ENCODE measurements at places on chromosomes 5 and 9.
A peak's percentile ranks its signal among the peaks of the same experiment; 100 is the strongest.

GRCh38 chr5:141692919-141693725 lies 11.1 kb upstream of the ARAP3 start:
- peak; percentile 43 for DNase-seq

GRCh38 chr9:114938687-114939575 lies 8.5 kb upstream of the TNFSF8 start:
- no peak for DNase-seq

- no peak for DNase-seq
These were observed 146.0 kb downstream of the C9orf50 start for GRCh38 chr9:129474740-129475404.

- DNase-seq, result no peak
These were observed 491.1 kb downstream of the KIF4B start for GRCh38 chr5:155504606-155505005.

DNA sequence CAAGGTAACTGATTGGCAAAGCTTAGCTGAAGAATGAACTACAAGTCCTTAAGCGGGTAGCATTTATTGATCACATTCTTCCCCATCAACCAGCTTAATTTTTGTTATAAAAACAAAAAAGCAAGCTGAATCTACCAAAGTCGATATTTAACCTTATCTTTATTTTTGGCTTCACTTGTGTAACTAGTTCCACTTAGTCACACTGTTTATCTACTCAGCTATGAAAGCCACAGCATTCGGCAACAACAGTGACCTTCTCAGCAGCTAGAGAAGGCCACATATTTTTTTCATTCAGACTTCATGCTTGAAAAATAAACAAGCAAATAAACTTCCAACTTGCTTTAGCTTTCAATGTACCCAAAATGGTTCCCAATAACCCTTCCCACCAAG lies 69.4 kb downstream of the KLHL3 start:
- no peak for DNase-seq

DNA sequence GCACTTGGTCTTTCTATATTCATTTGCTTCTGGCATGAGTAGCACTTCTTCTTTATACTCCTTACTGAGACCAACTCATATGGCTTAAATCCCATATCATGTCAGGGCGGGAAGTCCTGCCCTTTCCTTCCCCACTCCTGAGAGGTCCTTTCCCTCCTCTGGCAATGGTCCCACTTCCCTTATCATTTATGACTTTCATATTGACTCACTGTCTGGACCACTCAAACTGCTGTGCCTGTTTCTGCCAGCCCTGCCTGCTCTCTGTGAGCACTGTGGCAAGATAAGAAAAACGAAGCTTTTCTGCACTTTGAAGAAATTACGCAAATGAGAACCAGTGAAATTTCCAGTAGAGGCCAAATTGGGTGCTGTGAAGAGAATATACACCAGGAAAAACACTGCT lies 58.1 kb downstream of the ZNF474 start:
- no peak for DNase-seq

DNA sequence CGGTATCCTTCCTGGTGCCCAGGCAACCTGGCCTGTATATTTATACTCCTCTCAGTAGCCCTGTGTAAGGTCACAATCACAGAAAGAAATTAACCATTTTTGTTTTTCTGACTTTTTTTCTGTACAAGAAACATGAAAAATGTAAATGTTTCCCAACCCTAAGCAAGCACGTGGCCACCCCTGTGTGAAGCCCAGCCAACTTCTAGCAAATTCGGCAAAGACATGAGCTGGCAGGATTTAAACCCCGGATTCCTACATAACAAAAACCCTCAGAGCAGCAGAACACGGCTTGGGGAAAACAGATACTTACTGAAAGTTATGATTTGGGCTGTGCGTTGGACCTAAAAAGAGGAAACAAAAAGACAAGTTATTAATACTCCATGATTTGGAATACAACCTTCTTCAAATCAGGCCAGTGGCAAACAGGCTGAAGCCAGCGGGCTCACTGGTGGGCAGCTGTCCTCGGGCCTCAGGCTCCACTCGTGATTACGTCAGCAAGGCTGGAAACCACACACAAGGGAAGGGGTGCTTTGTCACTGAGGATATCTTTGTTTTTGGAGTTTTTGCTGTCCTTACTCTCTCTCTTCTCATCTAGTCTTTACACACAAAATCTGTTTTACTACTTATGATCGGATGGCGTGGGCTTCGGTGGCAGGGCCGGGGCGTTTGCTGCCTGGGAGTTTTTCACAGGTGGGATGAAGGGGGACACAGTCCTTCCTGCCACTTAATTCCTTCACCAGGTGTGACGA lies 194.1 kb downstream of the ROR2 start:
- DNase-seq, result no peak

DNA sequence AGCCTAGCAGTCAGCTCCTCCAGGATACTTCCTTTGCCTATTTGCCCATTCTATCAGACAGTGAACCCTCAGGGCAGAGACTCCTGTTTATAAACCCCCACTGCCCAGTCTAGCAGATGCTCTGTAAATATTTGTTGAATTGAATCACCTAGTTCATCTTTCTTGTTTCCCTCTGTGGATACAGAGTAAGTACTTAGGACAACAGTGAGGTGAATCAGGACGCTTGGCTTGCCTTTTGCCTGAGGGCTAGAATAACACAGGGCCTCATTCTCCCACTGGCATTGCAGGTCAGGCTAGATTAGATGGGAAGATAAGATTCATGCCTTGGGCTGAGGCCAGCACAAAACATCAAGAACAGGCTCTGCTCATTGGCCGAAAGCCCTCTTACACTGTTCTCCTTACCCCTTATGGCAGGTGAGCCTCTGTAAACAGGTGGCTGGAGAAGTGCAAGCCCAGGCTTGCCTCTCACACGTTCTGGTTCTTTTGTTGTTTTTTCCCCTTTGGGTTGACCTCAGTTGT lies 22.2 kb downstream of the TNFSF8 start:
- no peak for DNase-seq

GRCh38 chr9:33465596-33466564 lies 7.8 kb downstream of the NOL6 start:
- DNase-seq, result no peak

GRCh38 chr9:94870793-94871558 lies 144.5 kb downstream of the AOPEP start:
- no peak for DNase-seq

- DNase-seq, result no peak
These were observed 4.3 kb downstream of the SMIM33 start for GRCh38 chr5:139474890-139475791.

Measured in activated naive CD4-positive, alpha-beta T cell (primary cell).